Stimulated activated memory B cell treated with anti-CD40 and anti-IgM and Interleukin-4, amounts not matched to agents 10 μg/mL and 1 μg/mL and 100 μg/mL, for 72 hours (primary cell): ENCODE measurements at places on chromosomes 1 and 21.

DNA sequence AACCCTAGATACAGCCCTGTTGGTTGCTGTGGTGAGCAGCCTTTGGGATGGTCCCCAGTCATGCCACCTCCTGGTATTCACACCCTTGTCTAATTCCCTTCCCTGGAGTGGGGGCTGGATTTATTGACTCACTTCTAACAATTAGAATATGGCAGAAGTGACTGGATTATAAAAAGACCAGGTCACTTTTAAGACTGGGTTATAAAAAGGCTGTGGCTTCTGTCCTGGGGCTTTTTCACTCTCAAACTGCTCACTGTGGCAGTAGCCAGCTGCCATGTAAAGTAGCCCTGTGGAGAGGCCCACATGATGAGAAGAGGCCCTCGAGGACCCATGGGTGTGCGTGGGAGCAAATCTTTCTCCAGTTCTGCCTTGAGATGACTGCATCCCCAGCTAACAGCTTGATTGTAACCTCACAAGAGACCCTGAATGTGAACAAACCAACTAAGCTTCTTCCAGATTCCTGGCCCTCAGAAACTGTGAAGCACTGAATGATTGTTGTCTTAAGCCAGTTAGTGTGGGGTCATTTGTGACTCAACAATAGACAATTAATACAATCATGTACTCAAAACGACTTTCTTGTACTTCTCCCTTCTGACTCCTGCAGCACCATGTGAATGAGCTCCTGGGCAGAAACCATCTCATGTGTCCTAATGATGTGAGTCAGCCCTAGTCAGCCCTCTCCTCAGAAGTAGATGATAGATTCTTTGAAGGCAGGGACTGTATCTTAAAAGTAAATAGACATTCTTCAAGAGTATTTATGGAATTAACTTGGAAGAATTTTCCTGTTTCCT, 234.9 kb downstream of the TNR start:
- ATAC-seq, result no peak

DNA sequence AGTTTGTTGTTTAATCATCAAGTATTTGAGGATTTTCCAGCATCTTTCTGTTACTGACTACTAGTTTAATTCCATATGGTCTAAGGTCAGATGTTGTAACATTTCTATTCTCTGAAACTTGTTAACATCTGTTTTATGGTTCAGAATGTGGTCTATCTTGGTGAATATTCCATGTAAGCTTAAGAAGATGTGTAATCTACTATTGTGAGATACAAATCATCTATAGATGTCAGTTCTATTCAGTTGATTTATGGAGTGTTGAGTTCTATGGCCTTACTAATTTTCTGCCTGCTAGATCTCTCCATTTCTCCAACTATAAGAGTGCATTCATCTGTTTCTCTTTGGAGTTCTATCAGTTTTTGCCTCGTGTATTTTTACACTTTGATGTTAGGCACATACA, 31.5 kb downstream of the WARS2 start:
- ATAC-seq, result no peak

DNA sequence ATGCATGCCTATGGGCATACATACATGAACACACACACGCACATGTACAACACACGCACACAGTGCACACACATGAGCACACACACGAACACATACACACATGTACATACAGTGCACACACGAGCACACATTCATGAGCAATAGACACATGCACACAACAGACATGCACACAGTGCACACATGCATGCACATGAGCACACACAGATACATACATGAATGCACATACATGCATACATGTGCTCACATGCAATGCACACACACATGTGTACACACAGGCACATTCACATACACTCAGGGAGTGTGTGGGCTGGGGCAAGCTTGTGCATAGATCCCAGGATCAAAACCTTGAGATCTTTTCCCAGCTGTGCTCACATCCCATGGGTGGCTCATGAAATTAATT, 18.9 kb downstream of the CRYAA start:
- no peak for ATAC-seq

GRCh38 chr1:155093911-155094621, 15.4 kb downstream of the EFNA3 start:
- peak; percentile 34 for ATAC-seq

- no peak for ATAC-seq
Measured at GRCh38 chr1:54253480-54253879, 53.5 kb downstream of the MRPL37 start.

GRCh38 chr1:68143633-68144032, 88.7 kb downstream of the WLS start:
- no peak for ATAC-seq

DNA sequence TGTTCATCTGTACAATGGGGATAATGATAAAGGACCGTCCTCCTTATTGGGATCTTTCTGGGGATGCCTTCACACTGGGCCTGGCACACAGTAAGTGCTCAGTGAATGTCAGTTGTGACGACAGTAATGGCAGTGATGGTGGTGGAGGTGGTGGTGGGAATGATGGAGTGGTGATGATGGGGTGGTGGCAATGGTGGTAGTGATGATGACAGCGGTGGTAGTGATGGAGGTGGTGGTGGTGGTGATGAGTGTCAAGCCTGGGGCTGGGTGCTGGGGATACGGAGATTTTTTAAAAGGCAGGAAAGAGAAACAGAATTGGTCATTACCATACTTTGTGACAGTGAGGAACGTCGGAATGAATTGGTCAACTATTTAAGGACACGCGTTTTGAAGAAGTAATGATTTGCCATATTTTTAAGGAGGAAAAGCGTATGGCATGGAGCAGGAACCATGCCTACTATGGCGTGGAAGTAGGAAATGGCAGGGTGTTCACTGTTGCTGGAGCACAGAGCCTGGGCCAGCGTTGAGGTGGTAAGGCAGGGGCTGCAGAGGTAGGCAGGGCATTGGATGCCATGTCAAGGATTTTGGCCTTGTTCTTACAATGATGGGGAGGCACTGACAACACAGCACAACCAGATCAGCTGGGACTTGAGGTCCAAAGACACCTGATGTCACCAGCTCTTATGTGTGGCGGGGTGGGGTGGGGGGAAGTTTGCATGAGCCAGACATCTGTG, 128.7 kb downstream of the ACTL8 start:
- no peak for ATAC-seq

GRCh38 chr1:156217871-156218270, 5.1 kb downstream of the PMF1 start:
- ATAC-seq, result no peak

DNA sequence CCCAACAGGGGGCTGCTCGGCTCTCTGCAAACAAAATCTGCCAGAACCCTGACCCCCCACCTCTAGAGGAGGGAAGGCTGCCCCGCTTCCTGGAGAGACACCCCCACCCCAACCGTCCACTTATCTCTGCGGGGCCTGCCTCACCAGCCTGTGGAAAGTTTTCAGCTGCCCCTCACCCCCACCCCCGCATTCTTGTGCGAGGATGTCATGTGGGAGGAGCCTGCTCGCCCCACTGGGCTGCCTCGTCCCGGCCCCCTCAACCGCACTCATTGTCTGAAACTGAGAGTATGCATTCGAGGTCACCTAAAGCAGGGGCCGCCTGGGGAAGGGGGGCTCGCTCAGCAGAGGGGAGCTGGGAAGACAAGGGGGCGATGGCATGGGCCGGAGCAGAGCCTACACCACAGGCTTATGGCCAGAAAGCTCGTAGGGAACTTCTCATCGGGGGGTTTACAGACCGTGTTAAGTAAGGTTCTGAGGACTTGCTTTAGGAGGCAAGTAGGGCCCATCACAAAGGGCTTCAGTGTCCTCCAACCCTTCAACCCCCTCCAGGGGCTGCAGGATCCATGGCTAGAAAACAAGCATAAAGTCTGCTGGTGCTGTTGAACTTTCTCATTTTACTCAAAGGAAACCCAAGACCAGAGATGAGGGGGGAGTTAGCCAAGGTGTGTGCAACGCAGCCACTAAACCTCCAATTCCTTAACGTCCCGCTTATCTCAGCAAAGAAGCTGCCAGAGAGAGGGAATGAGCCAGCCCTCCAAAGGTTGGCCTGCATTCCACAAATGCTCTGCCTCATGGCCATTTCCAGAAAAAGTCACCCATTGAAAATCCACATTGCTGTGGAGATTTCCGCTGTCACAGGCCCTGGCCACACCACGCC, 9.4 kb downstream of the EPHA2 start:
- peak; percentile 32 for ATAC-seq

- no peak for ATAC-seq
Measured at GRCh38 chr1:234683861-234684632, 74.1 kb upstream of the IRF2BP2 start.

- no peak for ATAC-seq
Measured at GRCh38 chr1:162166917-162167615, 97.6 kb downstream of the NOS1AP start.

- ATAC-seq, result no peak
Measured at GRCh38 chr1:82141390-82141789, 340.7 kb downstream of the ADGRL2 start.

DNA sequence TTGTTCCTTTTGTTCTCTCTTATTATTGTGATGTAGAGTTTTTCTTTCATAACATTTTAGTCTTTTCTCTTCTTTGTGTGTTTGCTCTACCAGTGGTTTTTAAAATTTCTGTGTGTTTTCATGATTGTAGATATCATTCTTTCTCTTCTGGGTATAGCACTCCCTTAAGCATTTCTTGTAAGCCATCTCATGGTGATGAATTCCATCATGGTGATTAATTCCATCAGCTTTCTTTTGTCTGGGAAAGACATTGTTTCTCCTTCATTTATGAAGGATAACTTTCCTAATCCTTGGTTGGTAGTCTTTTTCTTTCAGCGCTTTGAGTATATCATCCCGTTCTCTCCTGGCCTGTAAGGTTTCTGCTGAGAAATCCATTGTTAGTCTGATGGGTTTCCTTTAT, 22.7 kb downstream of the CD55 start:
- ATAC-seq, result no peak

- ATAC-seq, result no peak
Measured at GRCh38 chr1:66240491-66241484, 293.2 kb upstream of the SGIP1 start.

DNA sequence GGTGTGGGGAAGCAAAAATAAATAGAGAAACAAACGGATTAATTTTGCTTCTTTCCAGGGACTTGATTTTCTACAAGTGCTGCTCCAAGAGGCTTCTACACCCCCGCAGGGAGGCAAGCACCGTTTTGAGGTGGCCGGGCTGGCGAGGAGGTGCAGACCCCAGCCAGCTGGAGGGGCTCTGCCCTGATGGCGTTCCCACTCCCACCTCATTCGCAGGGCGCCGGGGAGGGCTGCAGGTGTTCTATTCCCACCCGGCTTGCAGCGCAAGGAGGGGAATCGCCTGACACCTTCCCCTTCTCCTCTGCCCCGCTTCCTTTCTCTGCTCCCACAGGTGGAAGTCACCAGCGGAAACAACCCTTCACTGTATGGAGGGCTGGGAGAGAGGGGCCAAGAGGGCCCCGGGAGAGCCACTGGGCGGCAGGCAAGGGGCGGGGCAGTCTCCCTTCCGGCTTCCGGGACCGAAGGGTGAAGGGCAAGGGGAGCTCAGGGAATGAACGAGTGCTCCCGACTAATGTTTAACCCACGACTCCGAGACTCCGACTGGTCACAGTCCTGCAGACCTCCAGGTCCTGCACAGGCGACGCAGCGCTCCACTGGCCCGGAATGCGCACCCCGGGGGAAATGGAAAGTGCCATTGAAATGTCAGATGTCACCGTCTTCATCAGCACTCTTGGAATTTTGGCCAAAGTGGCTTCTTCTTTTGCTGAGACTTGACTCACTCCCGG, 29.1 kb downstream of the TEX35 start:
- peak; percentile 61 for ATAC-seq

- no peak for ATAC-seq
Measured at GRCh38 chr1:14788080-14788479, 189.6 kb downstream of the KAZN start.

GRCh38 chr21:21046063-21046462, 47.9 kb downstream of the NCAM2 start:
- ATAC-seq, result no peak

DNA sequence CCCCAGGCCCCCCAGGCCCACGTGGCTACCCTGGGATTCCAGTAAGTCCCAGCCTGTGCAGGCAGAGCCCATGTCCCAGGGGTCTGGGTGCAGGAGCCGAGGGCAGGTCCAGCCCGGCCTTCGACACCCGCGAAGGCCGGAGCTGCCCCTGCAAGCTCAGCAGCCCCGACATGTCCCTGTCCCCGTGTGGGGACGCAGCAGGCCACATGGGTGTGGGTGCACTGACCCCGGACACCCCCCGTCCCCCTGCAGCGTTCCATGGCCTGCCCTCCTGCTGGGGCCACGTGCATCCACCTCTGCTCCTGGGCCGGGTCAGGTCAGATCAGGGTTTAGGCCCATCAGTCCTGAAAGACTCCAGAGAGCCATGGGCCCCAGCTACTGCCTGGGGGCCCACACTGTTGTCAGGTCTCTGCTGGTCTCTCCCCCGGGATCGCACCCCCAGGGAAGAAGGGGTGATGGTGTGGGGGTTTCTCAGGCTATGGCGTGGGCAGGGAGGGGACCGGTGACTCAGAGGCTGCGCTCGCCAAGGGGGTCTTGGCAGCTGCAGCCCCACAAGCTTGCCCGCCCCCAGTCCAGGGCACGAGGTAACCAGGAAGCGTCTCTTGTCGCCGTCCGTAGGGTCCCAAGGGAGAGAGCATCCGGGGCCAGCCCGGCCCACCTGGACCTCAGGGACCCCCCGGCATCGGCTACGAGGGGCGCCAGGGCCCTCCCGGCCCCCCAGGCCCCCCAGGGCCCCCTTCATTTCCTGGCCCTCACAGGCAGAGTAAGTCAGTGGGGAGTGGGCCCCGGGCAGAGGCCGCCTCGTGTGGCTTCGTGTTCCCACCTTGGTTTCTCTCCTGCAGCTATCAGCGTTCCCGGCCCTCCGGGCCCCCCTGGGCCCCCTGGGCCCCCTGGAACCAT, 37.5 kb downstream of the SLC19A1 start:
- no peak for ATAC-seq

- peak; percentile 65 for ATAC-seq
Measured at GRCh38 chr21:32779983-32780382, 8.4 kb upstream of the PAXBP1 start.

GRCh38 chr21:37204580-37204979, 62.6 kb downstream of the VPS26C start:
- no peak for ATAC-seq

DNA sequence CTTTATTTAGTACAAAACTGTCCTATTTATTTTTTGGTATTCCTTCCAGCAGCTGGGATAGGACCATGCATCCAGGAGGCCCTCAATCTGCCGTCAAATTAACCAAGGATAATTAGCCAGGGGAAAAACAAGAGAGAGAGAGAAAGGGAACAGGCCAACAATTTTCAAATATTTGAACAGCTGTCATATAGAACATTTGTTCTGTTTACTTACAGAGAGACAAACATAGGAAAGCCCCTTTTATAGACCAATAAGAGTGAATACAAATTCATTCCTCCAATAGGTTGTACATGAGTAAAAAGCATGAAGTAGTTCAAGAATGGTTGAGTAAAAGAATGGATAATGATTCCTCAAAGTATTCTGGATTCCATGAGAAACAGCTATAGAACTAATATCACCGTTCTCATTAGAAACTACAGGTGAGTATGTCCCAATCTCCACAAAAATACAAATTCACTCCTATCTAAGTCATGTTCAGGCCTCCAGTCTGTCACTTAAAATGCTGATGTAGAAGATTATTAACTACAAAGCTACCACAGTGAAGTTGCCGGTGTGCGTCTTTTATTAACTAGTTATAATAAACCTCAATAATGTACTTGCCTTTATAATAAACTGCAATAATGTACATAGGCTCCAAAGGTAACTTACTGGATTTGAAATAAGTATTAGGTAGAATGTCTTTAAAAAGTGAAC, 64.8 kb upstream of the GNG4 start:
- no peak for ATAC-seq

GRCh38 chr1:15937706-15938168, 38.2 kb downstream of the ZBTB17 start:
- ATAC-seq, result no peak

- ATAC-seq, result no peak
Measured at GRCh38 chr1:153733970-153734369, 6.1 kb downstream of the INTS3 start.
